ENCODE measurements at places on chromosomes 4 and X. TPM values are rescaled to one million over a fixed set of nuclear protein-coding genes. Genes with fewer than 3 reads are reported as not detected.

Gene CCDC110
- not detected for total RNA-seq

Gene SPOCK3
- total RNA-seq, result 0.22 TPM

Gene HNRNPD
- 366 TPM for total RNA-seq

Gene TCEAL4
- total RNA-seq, result 179 TPM

Gene RGN
- total RNA-seq, result not detected

Gene HSD17B13
- total RNA-seq, result 0.05 TPM

Gene FGG
- 5.4 TPM for total RNA-seq

Gene DEFB131A
- total RNA-seq, result not detected

Gene CT47B1
- not detected for total RNA-seq

Gene TNMD
- total RNA-seq, result not detected

Gene DDIT4L
- total RNA-seq, result 0.24 TPM

Gene OTOP1
- total RNA-seq, result not detected

Gene TASL
- total RNA-seq, result not detected

Gene YIPF7
- total RNA-seq, result not detected

Gene HTRA3
- total RNA-seq, result 19.4 TPM

Gene CLNK
- total RNA-seq, result not detected

Gene ADH1C
- not detected for total RNA-seq

Gene REELD1
- not detected for total RNA-seq

Gene F9
- not detected for total RNA-seq

Gene TCEAL2
- total RNA-seq, result not detected

Gene SHISA3
- total RNA-seq, result not detected

Gene GYPA
- not detected for total RNA-seq

Gene CNKSR2
- total RNA-seq, result 2.2 TPM

Gene HSFX1
- 0.42 TPM for total RNA-seq

Gene TREX2
- total RNA-seq, result 1.6 TPM

Gene IBSP
- total RNA-seq, result not detected

Gene VSIG4
- total RNA-seq, result not detected

Gene SLC10A6
- total RNA-seq, result not detected

Gene DMP1
- total RNA-seq, result not detected

Gene GYG2
- 6.0 TPM for total RNA-seq

Gene MAGEA6
- 13.3 TPM for total RNA-seq

Gene TMEM156
- 21.3 TPM for total RNA-seq

Gene TEX13C
- not detected for total RNA-seq

Gene SLC2A9
- total RNA-seq, result 0.50 TPM

Gene FBXO8
- total RNA-seq, result 8.6 TPM

Gene EDA2R
- total RNA-seq, result 11.7 TPM

Gene PRR32
- total RNA-seq, result not detected

Gene CXCL11
- 0.31 TPM for total RNA-seq

Gene FRAS1
- total RNA-seq, result 3.2 TPM

Gene APBB2
- total RNA-seq, result 14.3 TPM

Gene POU4F2
- not detected for total RNA-seq

Data from A549 treated with dexamethasone at 1 μM for 4 hours (cell line).